ENCODE measurements at places on chromosomes 11 and 22. TPM values are rescaled to one million over a fixed set of nuclear protein-coding genes. Genes with fewer than 3 reads are reported as not detected.

The MCHR1 gene
- total RNA-seq: not detected

The KRTAP5-8 gene
- 0.36 TPM for total RNA-seq

The HINFP gene
- total RNA-seq: 20.6 TPM

The BIRC3 gene
- total RNA-seq: 1.8 TPM

The MUS81 gene
- total RNA-seq: 50.1 TPM

The TESMIN gene
- total RNA-seq: not detected

The BRSK2 gene
- total RNA-seq: not detected

The ATL3 gene
- total RNA-seq: 276 TPM

The P2RY2 gene
- 0.36 TPM for total RNA-seq

The IGSF9B gene
- total RNA-seq: 0.36 TPM

The TMPRSS4 gene
- not detected for total RNA-seq

The LIF gene
- total RNA-seq: 3.2 TPM

The ACTN3 gene
- total RNA-seq: not detected

The OR52L1 gene
- not detected for total RNA-seq

The CTSF gene
- total RNA-seq: 41.3 TPM

The PGR gene
- 0.29 TPM for total RNA-seq

The MUC2 gene
- not detected for total RNA-seq

The MMP3 gene
- 5.1 TPM for total RNA-seq

The RASD2 gene
- under 0.01 TPM for total RNA-seq

The CDKN1C gene
- 10.9 TPM for total RNA-seq

The OR51B5 gene
- total RNA-seq: not detected

The GAL3ST1 gene
- total RNA-seq: not detected

The MUC5B gene
- not detected for total RNA-seq

The KDM4E gene
- not detected for total RNA-seq

The TENM4 gene
- 63.3 TPM for total RNA-seq

The PIH1D2 gene
- 2.9 TPM for total RNA-seq

The OR51G2 gene
- not detected for total RNA-seq

The MS4A12 gene
- not detected for total RNA-seq

The OR5A1 gene
- total RNA-seq: not detected

The STIP1 gene
- 94.5 TPM for total RNA-seq

The AGBL2 gene
- total RNA-seq: 2.2 TPM

The LDHAL6A gene
- total RNA-seq: not detected

The APOC3 gene
- total RNA-seq: not detected

The YAP1 gene
- total RNA-seq: 156 TPM

The ADAMTS8 gene
- total RNA-seq: under 0.01 TPM

The CHST1 gene
- 1.5 TPM for total RNA-seq

The ACCS gene
- 21.0 TPM for total RNA-seq

The ZBTB16 gene
- total RNA-seq: not detected

The BARX2 gene
- total RNA-seq: not detected

The TRIM51 gene
- not detected for total RNA-seq

The MYEOV gene
- total RNA-seq: 0.88 TPM

The SLC22A12 gene
- total RNA-seq: not detected

The BCO2 gene
- 2.4 TPM for total RNA-seq

The E2F8 gene
- total RNA-seq: 0.36 TPM

The USH1C gene
- not detected for total RNA-seq

The MMP13 gene
- total RNA-seq: 2.5 TPM

The MUC15 gene
- not detected for total RNA-seq
